Activated naive CD4-positive, alpha-beta T cell treated with anti-CD3 and anti-CD28 coated beads, Interleukin-2, amount 10 ng/mL, durations not matched to agents 5 hours and 36 hours (primary cell): ENCODE measurements at places on chromosomes 2 and 18. TPM values are rescaled to one million over a fixed set of nuclear protein-coding genes. Genes with fewer than 3 reads are reported as not detected.

The DSC2 gene
- not detected for total RNA-seq

The ITGB6 gene
- not detected for total RNA-seq

The ELOA2 gene
- not detected for total RNA-seq

The NPAS2 gene
- 9.7 TPM for total RNA-seq

The TMEM198 gene
- total RNA-seq = 1.1 TPM

The LRRC30 gene
- total RNA-seq = not detected

The MC4R gene
- not detected for total RNA-seq

The TMEM17 gene
- total RNA-seq = not detected

The AAMP gene
- 46.4 TPM for total RNA-seq

The MC2R gene
- total RNA-seq = not detected

The TGIF1 gene
- 14.5 TPM for total RNA-seq

The ALS2 gene
- 12.7 TPM for total RNA-seq

The QPCT gene
- total RNA-seq = not detected

The KCNG2 gene
- total RNA-seq = not detected

The CERKL gene
- total RNA-seq = not detected

The NEU2 gene
- not detected for total RNA-seq

The SMYD1 gene
- total RNA-seq = not detected
